Mucosa of gallbladder (tissue), 1 donor: ENCODE measurements at places on chromosomes 2 and 18. TPM values are rescaled to one million over a fixed set of nuclear protein-coding genes. Genes with fewer than 3 reads are reported as not detected.
A peak's percentile ranks its signal among the peaks of the same experiment; 100 is the strongest.

The GPR75 gene
- 2.2 TPM for total RNA-seq

GRCh38 chr2:241925821-241926441, 56.4 kb downstream of the RTP5 start:
- no peak for DNase-seq

The TAF1B gene
- total RNA-seq = 14.8 TPM

GRCh38 chr18:8381821-8382459, 227.3 kb upstream of the RAB12 start:
- DNase-seq = no peak

The NPHP1 gene
- 8.6 TPM for total RNA-seq

The LIPG gene
- 138 TPM for total RNA-seq

- no peak for DNase-seq
These were observed 51.8 kb downstream of the PMS1 start for GRCh38 chr2:189835855-189836558.

- peak; percentile 44 for DNase-seq
These were observed 63.0 kb downstream of the NPAS2 start for GRCh38 chr2:100882645-100883613.

- DNase-seq = no peak
These were observed 126.3 kb upstream of the TPO start for GRCh38 chr2:1286929-1287328.

- DNase-seq = no peak
These were observed 70.2 kb downstream of the SPTBN1 start for GRCh38 chr2:54526226-54526879.

GRCh38 chr18:62128157-62128556, 58.7 kb downstream of the PIGN start:
- no peak for DNase-seq

GRCh38 chr2:20448246-20448976, 1.5 kb downstream of the RHOB start:
- DNase-seq = no peak

The TCF7L1 gene
- 7.6 TPM for total RNA-seq

The IL1R1 gene
- 51.9 TPM for total RNA-seq

GRCh38 chr2:42197792-42198191, 28.6 kb downstream of the EML4 start:
- no peak for DNase-seq

DNA sequence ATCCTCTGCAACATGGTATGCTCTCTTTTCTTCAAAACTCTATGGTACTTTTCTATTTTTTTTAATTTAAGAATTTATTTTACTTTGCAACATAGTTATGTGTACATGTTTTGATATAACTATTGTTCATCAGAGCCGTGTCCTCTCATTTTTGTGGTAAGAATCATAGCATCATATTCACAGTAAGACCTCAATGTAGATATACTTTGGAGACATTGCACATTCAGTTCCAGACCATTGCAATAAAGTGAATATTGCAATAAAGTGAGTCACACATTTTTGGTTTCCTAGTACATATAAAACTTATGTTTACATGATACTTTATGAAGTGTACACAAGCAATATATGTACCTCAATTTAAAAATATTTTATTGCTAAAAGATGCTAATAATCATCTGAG, 22.7 kb upstream of the LINC00305 start:
- no peak for DNase-seq

GRCh38 chr2:119523952-119524694, at the start of gene SCTR:
SCTR (minus strand) TSS chr2:119524483; CDS start chr2:119524226, 257 bp downstream.
- no peak for DNase-seq

DNA sequence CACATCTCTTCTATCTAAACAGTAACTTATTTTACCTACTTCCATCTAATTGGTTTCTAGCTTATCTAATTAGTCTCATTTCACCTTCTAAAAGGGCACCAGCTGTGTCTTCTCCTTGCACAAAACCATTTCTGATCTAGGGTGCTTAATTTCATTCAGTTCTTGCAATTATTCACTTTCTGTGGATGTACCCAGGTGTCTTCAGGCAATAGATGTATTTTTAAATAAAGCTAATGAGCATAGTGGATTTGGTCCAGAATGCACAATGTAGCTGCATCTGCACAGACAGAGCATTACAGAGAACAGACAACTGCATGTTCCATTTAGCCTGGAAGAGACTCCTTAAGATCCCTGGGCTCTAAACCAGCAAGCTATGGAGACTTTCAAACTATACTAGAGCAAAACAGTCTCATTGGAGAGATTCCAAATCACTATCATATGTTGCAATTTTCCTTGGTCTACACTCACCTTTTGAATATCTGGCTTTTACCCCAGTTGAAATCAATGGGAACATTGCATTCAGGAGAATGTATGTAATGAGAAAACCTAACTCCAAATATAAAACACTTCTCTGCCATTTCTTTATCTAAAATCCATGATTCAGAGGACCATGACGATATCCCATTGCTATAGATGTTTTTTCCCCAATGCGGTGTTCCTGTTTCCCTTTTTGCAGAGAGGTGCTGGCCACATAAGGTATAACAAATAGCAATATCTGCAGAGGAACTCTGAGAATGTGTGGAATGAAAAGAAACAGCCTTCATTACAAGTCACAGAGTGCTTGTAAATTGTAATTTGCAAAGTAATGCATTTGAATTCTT, 3.5 kb upstream of the RFX8 start:
- no peak for DNase-seq

DNA sequence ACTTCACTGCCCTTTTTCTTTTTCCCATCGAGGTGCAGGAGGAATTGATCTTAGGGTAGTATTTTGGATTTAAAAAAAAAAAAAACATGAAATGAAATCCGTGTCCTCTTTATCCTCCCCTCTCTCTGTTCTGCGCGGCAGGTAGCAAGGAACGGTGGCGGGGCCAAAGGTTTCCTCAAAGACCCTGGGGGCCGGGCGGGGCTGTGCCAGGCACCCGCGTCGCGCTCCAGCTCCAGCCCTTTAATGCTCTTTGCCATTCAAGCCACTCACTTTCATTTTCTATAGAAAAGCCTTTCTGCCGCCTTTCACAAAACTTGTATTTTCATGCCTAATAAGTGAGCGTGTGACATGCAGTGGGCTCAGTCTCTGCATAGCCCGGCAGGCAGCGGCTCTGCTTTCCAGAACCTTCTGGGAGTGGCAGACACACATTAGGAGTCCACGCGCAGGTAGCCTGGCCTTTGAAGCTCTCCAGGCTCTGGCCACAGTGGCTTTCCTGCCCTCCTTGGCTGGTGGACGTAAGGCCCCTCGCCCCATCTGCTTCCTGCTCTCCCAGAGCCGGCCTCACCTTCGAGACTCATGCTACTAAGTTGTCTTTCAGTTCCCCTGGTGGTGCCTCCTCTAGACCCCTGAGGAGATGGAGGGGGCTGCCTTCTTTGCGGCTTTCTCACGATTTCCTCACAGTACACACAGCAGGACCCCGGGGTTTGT, 41.7 kb downstream of the AGAP1 start:
- DNase-seq = no peak

DNA sequence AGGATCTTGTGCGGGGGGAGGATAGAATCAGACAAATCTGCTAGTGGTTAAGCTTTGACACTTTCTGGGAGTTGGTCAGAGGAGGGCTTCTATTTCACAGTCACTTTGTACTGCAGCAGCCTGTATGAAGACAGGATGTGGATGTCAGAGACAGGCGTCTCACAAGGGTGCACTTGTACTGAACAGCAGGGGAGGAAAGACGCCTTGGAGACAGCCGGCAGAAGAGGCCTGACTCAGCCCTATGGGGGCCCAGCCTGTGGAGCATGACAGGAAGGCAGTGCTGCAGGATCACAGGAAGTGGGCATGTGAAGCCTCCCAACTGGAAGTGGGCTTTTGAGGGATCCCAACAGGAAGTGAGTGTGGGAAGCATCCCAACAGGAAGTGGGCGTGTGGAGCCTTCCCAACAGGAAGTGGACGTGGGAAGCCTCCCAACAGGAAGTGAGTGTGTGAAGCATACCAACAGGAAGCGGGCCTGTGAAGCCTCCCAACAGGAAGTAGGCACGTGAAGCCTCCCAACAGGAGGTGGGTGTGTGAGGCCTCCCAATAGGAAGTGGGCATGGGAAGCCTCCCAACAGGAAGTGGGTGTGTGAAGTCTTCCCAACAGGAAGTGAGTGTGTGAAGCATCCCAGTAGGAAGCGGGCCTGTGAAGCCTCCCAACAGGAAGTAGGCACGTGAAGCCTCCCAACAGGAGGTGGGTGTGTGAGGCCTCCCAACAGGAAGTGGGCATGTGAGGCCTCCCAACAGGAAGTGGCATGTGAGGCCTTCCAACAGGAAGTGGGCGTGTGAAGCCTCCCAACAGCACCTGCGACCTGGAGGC, 212.3 kb downstream of the SNTG2 start:
- no peak for DNase-seq

DNA sequence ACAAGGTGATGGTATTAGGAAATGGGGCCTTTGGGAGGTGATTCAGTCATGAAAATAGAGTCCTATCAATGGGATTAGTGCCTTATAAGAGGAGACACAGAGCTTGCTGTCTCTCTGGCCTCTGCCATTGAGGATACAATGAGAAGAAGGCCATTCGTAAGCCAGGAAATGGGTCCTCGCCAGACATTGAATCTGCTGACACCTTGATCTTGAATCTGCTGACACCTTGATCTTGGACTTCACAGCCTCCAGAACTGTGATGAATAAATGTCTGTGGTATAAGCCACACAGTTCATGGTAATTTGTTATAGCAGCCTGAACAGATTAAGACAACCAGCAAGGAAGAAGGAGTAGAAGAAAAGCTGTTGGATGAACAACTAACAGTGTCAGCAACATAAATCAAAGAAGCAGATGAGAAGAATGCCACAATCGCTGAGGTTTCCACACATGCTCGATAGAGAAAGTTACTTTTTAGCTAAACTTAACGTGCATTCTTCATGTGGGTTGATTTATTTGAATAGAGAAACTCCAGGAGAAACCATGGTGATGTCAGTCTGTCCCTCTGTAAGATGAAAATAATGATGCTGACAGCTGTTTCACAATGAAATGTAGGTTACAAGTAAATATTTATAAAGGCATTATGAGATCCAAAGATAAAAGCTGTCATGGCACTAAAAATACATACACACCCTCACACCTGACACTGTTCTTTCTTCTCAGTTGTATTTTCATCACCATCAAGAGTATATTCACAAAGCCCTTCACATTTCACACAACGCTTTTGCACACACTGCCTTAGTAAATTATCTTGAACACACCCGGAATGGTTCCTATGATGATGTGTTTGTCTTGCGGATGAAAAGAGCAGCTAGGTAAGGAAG, 153.7 kb upstream of the NCK2 start:
- no peak for DNase-seq

DNA sequence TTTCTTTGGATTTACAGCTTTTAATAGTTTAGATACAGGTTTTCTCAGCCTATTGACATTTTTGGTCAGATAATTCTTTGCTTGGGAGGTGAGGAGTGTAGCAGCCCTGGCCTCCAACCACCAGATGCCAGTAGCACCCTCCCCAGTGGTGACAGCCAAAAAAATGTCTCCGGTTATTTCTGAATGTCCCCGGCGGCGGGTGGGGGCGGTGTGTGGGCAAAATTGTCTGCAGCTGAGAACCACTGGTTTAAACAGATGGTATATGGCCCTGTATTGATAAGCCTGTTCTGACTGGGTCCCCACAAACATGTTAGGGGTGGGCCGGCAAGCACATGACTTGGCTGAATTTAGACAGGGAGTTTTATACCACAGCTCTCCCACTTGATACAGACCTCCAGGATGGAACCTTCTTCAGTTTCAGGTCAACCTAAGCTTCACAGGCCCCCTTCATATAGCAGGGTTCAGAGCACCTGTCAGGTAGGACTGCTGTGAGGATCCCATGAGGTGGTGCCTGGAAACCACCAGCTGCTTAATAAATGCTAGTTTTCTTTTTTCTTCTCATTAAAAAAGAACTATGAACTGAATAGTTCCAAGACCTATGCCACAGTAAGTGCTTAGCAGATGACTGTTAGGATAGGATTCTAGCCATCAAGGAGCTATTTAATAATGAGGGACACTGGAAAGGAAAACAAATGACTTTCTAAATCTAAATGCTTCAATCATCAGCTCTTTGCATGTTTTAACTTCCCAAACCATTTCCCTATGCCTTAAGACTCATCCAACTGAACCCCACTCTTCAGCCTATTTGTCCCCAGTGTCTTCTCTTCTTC, 18.1 kb downstream of the LPIN2 start:
- peak; percentile 33 for DNase-seq

- no peak for DNase-seq
These were observed 29.1 kb downstream of the DRC1 start for GRCh38 chr2:26430826-26431225.

DNA sequence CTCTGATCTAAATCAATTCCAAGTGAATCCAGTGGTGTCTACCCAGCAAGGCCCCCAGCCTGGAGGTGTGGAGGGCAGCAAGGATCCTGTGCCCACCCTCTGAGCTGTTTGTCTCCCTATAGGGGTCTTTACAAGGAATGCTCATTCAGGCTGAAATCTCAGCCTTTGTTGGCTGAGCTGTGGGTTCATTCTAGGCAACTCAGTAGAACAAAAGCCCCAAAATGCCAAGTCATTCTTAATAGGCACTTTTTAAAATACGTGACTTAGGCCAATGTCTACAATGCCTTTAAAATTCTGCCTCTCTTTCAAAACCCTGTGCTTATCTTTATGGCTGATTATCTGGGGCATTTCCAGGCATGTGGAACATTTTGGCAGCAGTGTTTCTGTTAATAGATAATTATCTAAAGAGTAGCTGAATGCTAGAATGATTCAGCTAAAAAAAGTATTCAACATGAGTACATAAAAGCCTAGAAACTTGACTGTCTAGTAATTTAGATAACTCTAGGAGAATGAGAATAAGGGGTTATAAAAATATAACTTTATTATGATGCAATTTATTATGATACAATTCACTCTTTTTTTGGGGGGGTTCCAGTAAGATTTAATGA, 7.4 kb downstream of the UGT1A6 start:
- DNase-seq = peak; percentile 64

The CCBE1 gene
- 0.75 TPM for total RNA-seq

DNA sequence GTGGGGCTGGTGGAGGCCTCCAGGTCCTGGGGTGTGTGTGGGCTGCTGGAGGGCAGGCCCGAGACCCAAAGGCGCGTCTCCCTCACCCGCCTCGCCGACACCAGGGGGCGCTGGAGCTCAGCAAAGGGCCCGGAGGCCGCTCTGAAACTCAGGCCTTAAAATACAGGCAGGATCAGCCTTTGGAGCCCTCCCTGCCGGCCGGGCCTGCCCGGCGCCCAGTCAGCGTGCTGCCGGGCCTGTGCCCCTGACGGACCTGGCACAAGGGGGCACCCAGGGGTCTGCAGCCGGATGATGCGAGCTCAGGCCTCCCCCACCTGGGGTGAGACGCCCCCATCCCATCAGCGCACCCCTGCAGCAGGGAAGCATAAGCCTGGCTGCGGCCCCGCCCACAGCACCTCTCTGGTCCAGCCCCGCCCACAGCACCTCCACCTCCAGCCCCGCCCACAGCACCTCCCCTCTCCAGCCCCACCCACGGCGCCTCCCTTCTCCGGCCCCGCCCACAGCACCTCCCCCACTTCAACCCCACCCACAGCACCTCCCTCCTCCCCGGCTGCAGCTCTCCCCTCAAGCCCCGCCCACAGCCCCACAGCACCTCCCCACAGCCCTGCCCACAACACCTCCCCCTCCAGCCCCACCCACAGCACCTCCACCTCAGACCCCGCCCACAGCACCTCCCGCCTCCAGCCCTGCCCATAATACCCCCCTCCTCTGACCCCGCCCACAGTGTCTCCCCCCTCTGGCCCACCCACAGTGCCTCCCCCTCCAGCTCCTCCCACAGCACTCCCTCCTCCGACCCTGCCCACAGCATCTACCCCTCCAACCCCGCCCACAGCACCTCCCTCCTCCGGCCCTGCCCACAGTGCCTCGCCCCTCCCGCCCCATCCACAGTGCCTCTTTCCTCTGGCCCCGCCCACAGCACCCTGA, 92.8 kb upstream of the OTOS start:
- DNase-seq = peak; percentile 86

GRCh38 chr2:73223821-73224220, 9.2 kb downstream of the PRADC1 start:
- DNase-seq = no peak

The ZSWIM2 gene
- not detected for total RNA-seq
